ENCODE measurements at places on chromosomes 4 and X. TPM values are rescaled to one million over a fixed set of nuclear protein-coding genes. Genes with fewer than 3 reads are reported as not detected.

DNA sequence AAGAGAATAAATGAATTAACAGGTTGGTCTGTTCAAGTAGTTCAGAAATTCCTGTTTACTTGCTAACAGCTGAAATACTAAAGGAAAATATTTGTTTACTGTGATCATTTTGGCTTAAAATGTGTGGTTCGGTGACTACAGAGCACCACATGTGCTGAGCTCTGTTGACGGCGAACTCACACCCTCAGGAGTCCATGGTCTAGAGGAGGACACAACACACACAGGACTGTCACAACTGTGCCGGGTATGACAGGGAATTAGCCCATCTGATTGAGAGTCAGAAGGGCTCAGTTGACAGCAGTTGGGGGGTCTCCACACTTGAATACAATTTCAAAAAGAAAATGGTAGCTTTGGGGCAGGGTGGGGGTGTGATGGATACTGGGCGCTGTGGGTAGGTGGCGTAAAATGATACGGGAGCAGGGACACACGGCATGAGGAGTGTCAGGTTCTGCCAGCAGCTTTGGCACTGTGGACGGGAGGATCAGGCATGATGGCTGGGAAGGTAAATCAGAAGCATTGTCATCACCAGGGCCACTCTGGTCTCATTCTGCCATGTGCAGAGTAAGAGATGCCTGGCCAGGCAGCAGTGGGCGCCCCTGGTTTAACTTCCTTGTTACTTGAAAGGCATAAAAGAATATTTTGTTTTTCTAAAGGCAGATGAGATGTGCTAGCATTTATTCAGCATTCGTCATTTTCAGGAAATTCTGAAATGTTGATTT, 33.3 kb downstream of the CLDN22 start:
- no peak for DNase-seq

FOXR2 gene
- total RNA-seq = not detected

DNA sequence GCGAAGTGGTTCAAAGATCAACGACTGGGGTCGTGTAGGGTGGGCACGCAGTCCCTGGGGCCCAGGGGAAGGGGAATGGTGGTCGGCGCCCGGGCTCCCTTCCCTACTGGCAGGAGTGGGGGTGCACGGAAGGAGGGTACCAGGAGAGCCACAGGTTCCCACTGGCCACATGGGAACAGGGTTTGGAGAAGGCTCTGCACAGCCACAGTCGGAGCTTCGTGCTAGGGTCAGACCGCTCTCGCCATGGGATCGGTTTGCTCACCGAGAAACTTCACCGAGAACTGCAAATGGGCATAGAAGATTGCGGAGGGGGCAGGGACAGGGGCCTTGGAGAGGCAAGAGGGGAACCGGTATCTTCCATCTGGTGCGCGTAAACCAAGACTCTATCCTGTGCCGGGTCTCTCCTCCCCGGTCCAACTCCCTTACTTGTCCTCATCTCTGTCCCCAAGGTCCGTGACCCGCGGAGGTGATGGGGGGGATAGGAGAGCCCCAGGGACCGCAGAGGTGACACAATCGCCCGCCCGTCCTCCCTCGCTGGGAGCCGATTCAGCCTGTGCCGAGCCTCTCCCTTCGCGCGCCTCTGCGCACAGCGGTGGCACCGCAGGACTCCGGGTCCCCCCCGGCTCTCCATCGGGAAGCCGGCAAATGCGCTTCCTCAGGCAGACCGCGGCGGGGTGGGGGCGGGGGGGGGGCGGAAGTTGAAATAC, 1.0 kb downstream of the SCD5 start:
- DNase-seq = no peak

- no peak for DNase-seq
Measured at GRCh38 chr4:15186806-15187205, 184.5 kb downstream of the CPEB2 start.

- no peak for DNase-seq
Measured at GRCh38 chrX:15645266-15645665, 19.3 kb downstream of the CLTRN start.

DNA sequence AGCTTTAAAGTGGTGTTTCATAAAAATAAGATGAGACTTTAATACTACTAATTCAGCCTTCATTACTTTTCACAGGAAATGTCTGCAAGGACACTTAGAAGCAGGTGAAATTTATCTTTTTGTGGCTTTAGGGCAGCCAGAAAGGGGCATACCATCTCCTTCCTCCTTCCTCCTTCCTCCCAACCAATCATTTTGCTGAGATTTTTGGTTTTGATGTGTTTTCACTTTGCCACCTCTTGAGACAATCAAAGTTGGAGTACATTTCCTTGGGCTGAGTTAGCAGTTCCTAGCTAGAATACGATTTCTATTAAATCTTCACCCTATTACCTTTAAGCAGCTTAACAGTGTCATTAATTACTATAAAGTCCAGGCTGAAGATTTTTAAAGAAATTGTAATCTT, 5.1 kb upstream of the NDST3 start:
- no peak for DNase-seq

- DNase-seq = peak; percentile 29
Measured at GRCh38 chr4:144611850-144612249, 34.1 kb upstream of the HHIP start.

- no peak for DNase-seq
Measured at GRCh38 chr4:7844594-7844991, 95.1 kb downstream of the AFAP1 start.

GAGE12J gene
- total RNA-seq = not detected

- DNase-seq = no peak
Measured at GRCh38 chr4:86302830-86303229, 57.0 kb downstream of the MAPK10 start.

GABRQ gene
- total RNA-seq = not detected

DNA sequence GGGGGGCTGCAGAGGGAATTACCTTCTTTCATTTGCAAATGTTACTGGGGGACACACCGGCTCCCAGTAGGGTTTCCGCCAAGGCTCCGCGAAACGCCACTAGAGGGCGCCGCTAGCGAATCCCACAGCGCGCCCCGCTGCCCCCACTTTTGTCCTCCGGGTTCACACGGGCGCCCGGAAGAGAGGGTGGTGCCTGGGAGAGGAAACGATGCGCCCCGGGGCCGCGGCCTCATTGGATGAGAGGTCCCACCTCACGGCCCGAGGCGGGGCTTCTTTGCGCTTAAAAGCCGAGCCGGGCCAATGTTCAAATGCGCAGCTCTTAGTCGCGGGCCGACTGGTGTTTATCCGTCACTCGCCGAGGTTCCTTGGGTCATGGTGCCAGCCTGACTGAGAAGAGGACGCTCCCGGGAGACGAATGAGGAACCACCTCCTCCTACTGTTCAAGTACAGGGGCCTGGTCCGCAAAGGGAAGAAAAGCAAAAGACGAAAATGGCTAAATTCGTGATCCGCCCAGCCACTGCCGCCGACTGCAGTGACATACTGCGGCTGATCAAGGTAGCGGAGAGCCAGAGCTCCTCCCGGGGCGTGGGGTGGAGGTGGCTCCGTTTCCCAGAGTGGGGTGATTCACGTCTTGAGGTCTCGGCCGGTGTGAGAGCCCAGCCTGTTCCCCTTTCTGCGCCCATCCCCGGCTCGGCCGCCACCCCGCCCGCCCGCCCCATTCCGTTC, at the start of gene SAT1:
Gene SAT1 (plus strand): TSS at position 311 of the 726 bp plus-strand sequence. CDS start 179 bp downstream, at position 490.
- peak; percentile 97 for DNase-seq

Measured in A673 (cell line).